ENCODE measurements at places on chromosomes 6 and 20. TPM values are rescaled to one million over a fixed set of nuclear protein-coding genes. Genes with fewer than 3 reads are reported as not detected.

CCDC28A gene
- total RNA-seq, result 35.9 TPM

SLC16A10 gene
- total RNA-seq, result 97.0 TPM

GRCh38 chr6:11230158-11231107 is 2.0 kb downstream of the NEDD9 start:
- DNase-seq, result no peak

HLA-DPB1 gene
- 159 TPM for total RNA-seq

PGBD1 gene
- 2.8 TPM for total RNA-seq

- no peak for DNase-seq
Measured at GRCh38 chr6:17892097-17892686, 95.2 kb downstream of the KIF13A start.

DNA sequence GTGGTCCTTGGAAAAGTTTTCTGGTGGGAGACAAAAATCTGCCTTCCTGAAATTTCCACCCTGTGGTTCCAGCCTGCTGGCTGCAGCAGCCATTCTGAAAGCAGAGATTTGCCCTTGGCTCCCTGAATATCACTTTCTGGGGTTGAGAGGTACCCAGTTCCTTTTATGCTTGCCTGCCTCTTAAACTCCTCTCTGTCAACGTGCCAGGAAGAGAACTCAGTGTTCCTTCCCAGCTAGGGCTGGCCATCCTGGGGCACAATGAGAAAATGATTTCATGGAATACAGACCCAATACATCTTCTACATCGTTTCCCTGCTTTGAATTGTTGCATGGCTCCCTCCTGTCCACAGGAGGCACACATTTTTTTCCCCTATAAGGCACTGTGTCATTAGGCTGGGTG is 1.6 kb upstream of the DSN1 start:
- DNase-seq, result no peak

NMBR gene
- total RNA-seq, result 0.15 TPM

DNA sequence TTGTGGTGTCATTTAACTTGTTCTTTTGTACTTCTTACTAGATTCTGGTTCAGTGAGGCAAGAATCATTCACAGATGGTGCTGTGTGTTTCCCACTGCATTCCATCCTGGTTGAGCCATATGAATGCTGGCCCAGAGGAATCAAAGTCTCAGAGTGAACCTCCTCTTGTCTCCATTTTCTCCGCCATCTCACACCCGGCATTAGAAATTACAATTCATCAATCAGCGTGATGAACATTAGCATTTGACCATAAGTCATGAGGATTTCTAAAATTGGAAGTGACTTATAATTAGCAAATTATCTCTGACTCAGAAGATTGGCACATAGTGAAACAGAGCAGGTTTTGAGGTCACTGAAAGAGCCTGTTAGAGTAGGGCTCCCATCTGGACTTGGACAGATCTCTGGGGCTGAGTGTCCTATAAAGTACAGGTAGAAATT is 25.2 kb downstream of the TNFAIP3 start:
- DNase-seq, result no peak

DNA sequence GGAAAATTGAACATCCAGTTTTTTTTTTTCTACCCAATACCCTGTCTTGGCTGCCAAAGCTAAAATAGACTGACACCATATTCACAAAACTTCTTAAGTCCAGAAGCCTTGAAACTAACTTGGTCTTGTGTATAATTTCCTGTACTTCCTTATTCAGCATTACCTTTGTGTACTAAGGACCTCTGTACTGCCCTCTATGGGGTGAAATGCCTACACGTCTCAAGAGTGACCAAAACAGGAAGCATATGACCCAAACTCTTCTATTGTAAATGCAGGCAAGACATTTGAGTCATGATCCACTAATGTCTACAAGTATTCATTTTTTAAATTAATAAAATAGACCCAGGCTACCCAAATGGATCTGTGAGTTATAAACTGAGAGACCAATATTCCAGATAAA is 50.4 kb downstream of the HMGCLL1 start:
- no peak for DNase-seq

- no peak for DNase-seq
Measured at GRCh38 chr6:53210811-53211210, 62.2 kb upstream of the GCM1 start.

ZNF341 gene
- 2.8 TPM for total RNA-seq

RHAG gene
- 0.27 TPM for total RNA-seq

MYMX gene
- not detected for total RNA-seq

C20orf144 gene
- not detected for total RNA-seq

RNF114 gene
- total RNA-seq, result 182 TPM

DNA sequence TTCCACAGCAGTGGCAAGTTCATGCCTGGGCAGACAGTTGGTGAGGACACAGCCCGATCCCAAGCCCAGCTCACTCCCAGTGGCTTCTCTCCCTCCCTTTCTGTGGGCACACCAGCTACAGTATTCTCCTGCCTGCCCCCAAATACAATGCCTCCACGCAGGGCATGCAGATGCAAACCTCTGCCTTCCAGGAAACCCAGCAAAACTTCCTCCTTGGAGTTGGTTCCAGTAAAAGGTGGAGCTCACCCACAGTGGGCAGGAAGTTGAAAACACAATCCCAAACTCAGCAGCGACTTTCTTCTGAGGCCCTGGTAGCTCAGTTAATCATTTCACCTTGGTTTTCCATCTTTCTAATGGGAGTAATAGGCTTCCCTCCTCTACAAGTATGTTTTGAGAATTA is 93.7 kb downstream of the LY86 start:
- DNase-seq, result no peak

FAM209B gene
- total RNA-seq, result 0.43 TPM

DNA sequence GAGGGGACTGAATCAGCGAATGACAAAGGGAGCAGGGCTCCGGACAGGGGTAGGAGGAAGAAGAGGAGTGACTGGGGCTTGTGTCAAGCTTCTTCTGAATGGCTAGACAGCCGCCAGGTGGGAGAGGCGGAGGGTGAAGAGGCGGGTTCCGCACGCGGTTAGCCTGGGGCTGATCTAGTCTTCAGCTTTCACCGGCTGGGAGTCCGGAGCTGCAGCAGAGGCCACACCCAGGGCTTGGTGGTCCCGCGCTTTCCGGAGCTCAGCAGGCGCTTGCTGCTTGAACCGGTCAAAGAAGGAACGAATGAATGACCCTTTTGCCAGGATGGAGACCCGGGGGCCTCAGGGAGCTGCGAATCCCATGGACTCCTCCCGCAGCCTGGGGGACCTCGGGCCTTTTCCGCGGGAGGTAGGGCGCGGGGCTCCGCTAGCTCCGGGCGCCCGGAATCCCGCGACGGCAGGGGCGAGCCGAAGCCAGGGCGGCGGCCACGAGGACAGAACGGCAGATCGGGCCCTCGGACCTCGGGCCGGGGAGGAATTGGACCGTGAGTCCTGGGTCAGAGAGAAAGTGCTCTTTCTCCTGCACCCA is at the start of gene C6orf141:
C6orf141 (plus strand) TSS at position 177 of the 586 bp plus-strand sequence; CDS start at position 302, 125 bp downstream.
- DNase-seq, result no peak

DNA sequence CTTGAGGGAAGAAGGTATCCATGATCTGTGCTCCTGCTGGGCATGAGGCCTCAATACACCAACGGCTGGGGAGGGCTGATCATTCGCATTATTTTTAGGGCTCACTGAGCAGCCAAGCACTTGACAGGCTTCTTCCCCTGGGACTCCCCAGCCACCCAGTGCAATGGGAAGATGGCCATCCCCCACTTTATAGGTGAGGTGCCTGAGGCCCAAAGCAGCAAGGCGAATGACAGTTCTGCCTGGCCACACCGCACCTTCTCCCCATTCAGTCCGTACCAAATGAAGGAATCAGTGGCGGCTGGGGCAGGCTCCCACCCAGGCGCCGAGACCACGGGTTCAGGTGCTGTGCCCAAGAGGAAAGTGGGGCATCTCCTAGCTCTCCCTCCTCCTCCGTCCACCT is 4.4 kb upstream of the FAM209A start:
- no peak for DNase-seq

DNA sequence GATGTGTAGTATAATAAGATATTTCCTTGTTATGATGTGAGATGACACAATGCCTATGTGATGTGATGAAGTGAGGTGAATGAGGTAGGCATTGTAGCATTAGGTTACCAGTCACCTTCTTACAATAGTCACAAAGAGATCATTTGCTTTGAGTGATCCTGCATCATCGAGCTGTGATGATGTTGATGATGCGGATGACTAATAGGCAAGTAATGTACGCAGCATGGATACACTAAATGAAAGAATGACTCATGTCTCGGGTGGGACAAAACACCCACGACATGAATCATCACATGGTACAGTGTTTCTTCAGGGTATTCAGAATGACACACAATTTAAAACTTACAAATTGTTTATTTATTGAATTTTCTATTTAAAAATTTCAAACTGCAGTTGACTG is 806.3 kb upstream of the GJE1 start:
- no peak for DNase-seq

DNA sequence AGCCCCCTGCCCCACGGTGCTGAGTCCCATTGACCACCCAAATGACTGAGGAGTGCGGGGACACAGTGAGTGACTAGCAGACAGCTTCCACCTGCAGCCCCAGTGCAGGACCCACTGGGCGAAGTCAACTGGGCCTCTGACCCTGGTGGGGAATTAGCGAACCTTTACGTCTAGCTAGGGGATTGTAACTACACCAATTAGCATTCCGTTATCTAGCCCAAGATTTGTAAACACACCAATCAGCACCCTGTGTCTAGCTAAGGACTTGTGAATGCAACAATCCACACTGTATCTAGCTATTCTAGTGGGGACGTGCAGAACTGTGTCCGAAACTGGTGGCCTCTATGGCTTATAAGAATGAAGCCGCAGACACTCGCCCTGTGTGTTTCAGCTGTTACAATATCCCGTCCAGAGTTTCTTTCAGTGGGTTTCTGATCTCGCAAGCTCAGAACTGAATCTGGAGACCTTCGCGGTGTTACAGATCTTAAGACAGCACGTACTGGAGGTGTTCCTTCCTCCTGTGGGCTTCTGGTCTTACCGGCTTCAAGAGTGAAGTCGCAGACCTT is 21.1 kb upstream of the GMPR start:
- DNase-seq, result no peak

DNA sequence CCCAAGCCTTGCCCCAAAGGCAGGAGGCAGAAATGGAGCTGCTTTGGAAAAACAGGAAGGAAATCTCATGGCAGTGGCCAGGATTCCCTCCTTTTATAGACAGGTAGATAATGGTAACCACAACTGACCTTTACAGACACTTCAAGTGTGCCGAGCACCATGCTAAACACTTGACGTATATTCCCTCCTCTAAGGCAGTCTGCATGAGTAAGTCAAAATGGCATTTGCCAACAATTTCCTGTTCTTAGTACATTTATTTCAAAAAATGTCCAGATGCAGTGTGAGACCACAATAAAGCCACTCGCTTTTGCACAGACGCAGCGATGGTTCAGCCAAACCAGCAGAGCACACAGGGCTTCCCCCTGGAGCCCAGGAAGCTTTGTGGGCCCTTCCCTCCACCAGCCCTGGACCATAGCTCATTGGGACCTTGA is 16.5 kb upstream of the GPR6 start:
- no peak for DNase-seq

- DNase-seq, result no peak
Measured at GRCh38 chr20:33522256-33522820, 32.4 kb downstream of the CBFA2T2 start.

- DNase-seq, result peak; percentile 18
Measured at GRCh38 chr20:62977613-62978560, 25.4 kb downstream of the SLC17A9 start.

GRCh38 chr6:95117236-95117635 is 460.1 kb upstream of the MANEA start:
- DNase-seq, result no peak

DNA sequence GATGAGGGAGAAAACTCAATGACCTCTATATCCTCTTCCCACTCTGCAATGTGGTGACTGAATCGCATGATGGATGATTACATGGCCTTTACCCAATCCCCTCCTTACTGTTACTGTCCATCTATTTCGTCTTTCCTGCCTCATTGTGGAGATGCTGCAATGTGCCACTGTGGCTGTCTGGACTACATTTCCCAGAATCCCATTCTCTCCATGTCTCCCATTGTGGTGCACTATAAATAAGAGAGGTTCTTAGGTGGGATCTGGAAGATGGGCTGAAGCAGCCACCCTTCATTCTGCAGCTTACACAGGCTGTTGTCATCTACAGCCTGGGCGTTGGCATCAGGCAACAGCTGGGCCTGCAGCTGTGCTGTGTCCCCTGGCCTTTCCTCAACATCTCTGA is 233.6 kb downstream of the PRKN start:
- no peak for DNase-seq

DNA sequence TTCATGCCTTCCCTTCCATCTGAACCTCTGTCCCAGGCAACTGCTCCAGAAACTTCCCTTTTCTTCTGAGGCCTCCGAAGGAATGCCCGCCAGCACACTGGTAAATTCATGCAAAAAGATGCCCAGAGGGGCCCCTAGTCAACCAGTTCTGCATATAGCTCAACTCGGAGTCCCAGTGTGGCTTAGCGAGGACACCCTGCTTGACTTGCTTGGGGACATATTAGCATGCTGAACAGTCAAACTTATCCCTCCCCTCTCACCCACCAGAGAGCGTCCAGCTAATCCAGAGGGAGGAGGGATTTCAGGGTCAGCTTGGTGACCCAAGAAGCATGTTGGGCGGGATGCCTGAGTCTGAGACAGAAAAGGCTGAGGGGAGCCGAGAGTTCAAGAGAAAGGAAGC is 23.0 kb upstream of the MDFI start:
- DNase-seq, result no peak

GRCh38 chr20:4987130-4987529 is 14.2 kb downstream of the SLC23A2 start:
- DNase-seq, result no peak

DNA sequence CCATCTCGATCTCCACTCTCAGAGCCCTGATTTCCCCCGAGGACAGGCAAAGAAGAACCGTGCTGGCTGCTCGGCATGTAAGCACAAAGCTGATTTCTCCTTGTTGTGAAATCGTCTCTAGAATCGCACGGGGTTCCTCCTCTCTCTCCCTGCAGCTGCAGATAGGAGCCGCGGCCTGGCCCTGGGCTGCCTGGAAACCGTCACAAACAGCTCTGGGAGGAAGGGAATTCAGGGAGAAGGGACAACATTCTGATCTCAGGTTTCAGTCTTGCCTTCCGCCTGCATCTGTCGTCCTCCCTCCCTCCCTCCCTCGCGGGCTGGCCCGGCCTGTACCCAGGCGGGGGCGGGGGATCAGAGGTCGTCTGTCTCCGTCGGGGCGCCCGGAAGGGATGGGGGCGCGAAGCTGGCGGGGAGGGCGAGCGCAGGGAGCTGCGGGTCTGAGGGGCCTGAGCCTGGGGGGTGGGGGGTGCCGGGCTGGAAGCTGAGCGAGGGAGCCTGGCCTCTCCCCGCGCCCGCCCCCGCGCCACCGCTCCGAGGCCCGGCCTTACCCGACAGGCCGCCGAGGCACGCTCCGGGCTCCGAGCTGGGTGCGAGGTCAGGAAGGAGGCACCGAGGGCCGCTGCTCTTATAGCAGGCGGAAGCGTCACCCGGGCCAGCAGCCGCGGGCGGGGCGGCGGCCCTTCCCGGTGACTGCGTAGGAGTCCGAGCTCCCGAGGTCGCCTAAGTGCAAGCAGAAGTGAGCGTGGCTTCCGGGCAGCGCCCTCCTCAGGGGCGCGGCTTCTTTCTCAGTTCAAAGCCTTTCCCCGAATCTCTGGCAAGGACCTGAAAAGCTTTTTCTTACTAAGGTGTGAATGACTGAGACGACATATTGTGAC is at the start of gene SERPINB1:
SERPINB1 (minus strand) TSS at position 600 of the 875 bp plus-strand sequence. CDS start 1,277 bp downstream, outside the sequence.
- DNase-seq, result peak; percentile 97
